ENCODE measurements at places on chromosomes 6 and 20.

DNA sequence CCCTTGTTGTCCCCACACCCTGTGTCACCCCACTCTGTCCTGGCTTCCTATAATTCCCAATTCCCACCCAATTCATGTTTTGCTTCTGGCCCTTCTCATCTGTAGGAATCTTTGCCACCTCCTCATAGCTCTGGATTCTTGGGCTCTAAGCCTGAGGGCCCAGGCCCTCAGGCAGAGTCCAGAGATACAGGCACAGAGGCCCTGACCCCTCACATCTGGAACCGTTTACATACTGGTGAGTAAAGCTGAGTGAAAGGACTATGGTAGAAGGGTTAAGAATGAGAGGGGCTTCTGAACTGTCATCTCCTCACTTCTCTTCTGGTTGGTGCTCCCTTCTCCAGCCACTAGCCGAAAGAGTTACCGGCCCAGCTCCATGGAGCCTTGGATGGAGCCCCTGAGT is 13.6 kb downstream of the PRRC2A start:
- DNase-seq: no peak

GRCh38 chr20:5039889-5040288 is 38.6 kb upstream of the SLC23A2 start:
- no peak for DNase-seq

DNA sequence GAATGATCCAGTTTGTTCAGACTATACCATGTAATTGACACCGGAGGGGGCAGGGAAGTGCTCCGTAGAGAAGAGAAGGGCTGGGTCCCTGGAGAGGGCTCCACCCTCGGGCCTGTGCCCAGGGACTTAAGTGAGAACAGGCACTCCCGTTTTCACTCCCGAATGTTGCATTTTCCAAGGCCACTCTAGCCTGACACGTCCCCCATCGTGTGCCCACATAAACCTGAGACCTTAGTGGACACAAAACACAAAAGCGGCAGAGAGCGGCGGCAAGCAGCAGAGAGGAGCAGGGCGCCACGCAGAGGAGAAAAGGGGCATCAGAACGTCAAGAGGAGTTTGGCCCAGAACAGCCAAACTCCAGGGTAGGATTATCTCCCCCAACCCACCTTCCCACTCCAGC is 1405.1 kb downstream of the GRIK2 start:
- no peak for DNase-seq

GRCh38 chr6:151180330-151181048 is 59.3 kb upstream of the AKAP12 start:
- no peak for DNase-seq

DNA sequence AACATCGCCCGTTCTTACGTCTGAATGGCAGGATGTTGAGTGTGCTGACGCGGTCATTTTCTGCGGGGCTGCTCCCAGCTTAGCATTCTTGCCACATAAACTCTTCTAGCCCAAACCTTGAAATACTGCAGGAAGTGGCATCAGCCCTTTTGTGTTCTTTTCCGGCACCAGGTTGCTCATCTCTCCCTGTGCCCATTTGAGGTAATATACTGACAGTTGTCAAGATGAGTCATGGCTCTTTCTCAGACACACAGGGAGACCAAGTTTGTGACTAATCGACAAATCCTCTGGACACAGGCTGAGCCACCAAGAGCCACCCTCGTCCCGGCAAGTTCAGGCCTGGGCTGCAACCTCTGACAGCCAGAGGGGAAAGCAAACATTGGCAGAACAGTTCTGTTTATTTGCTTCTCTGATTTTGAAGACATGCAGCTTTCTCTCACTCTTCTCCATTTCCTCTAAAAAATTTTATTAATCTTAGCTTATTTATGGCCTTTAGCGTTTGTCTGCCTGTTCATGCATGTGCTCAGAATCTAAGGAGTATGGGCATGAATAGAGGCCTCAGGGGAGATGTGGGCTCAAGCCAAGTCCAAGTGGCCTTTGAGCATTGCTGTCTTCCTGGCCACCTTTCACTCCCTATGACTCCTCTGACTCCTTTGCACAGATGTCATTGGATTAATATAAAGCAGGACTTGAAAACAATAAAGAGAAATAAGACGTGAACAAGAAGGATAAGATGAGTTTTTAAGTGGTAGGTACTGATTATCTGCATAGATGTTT is 328.2 kb upstream of the JAG1 start:
- DNase-seq: no peak

DNA sequence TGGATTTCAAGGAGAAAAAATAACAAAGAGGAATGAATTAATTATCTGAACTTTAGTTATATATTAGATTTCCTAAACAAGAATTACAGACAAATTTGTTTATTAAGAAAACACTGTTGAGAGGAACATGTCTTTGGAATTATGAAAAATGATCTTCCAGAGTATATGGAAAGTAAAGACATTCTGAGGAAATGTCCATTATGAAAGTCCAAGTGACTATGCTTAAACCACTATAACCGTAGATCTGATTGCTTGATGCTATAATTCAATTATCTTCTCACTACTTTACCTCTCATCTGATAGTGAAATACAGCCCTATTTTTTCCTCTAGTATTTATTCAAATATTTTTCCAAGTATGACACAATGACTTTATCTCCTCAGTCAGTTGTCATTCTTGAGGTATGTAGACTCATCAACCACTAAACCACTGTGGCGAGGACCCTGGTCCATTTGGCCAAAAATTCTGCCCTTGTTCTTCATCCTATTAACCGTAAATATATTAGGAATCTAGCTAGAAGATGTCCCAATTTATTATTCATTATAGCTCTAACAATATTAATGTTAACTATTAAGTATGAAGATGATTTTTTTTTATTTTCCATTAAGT is 37.3 kb upstream of the AHI1 start:
- no peak for DNase-seq

- no peak for DNase-seq
Measured at GRCh38 chr6:75308250-75308988, 23.8 kb upstream of the TMEM30A start.

GRCh38 chr6:30768634-30769087 is 24.3 kb upstream of the IER3 start:
- DNase-seq: no peak

- no peak for DNase-seq
Measured at GRCh38 chr6:148997865-148998264, 251.0 kb downstream of the UST start.

- no peak for DNase-seq
Measured at GRCh38 chr20:62925420-62926228, 681 bp downstream of the DIDO1 start.

All from SHP77 treated with DMSO at 0.1 percent for 48 hours (cell line).